Stimulated activated CD4-positive, alpha-beta T cell treated with anti-CD3 and anti-CD28 coated beads, TNF-alpha, amount 100 ng/mL, for 4 hours (primary cell): ENCODE measurements at places on chromosomes 5 and 9.

DNA sequence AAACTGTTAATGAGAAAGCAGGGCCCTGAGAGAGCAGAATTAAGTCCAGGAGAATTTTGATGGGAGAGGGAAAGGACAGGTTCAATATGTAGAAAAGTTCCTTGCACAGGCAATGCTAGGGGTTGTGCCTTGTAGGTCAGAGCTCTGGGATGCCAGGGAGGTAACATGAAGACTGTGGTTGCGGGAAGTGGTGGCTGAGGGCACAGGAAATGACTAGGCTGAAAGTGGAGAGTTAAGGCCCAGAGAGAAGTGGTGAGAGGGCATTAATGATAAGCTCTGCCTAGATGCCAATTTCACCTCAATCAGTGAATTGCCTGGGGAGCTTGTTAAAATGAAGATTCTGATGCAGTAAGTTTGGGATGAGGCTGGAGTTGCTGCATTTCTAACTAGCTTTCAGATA, 31.5 kb upstream of the PPP3R2 start:
- no peak for DNase-seq

GRCh38 chr9:136693490-136694162, 6.4 kb upstream of the AGPAT2 start:
- no peak for DNase-seq

DNA sequence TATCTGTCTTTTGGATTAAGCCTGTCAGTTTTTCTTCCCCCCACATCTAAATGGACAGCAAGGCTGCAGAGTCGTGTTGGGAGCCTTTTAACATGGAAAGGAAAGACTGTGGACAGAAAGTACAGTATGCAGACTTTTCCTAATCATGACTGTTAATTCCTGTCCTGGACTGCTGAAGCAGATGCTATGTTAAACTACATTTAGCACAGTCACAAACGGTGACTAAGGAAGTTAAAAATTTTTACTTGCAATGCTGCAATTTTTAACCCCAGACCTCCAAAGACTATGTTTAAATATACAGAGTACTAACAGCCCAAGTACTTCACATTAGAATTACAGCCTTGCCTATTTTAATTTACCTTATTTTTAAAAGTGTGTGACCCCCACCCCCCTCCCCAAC, 51.8 kb downstream of the ELAVL2 start:
- no peak for DNase-seq

- no peak for DNase-seq
These were observed 7.9 kb upstream of the JADE2 start for GRCh38 chr5:134517553-134517952.

- DNase-seq: no peak
These were observed 1033.8 kb downstream of the CDH18 start for GRCh38 chr5:18954239-18954638.

DNA sequence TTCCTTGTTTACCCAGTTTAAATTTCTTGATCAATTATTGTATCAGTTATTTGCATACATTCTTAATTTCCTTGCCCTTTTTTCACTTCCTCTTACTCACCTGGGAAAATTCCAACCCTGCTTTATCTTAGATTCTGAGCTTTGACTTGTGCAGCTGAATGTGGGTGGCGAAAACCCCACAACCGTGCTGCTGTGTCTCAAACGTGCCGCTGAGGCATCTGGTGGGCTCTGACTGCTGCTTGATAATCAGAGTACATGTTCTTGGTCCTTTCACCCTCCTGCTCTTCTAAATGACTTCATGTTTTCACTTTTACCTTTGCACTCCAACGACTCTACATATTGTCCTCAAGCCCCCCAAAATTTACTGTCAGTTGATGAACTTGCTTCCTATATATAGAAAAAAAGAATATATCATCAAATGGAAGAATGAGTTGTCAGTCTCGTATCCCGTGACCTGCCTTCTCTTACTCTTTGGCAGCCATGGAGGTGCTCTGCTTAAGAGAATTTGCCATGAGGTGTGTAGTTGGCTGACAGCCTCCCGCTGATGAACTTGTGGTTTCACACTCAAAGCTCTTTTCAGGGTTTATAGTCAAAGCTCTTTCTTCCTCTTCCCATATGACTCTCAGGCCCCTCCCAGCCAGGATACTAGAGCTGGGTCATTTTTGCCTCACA, 14.0 kb upstream of the JAK2 start:
- peak; percentile 33 for DNase-seq

DNA sequence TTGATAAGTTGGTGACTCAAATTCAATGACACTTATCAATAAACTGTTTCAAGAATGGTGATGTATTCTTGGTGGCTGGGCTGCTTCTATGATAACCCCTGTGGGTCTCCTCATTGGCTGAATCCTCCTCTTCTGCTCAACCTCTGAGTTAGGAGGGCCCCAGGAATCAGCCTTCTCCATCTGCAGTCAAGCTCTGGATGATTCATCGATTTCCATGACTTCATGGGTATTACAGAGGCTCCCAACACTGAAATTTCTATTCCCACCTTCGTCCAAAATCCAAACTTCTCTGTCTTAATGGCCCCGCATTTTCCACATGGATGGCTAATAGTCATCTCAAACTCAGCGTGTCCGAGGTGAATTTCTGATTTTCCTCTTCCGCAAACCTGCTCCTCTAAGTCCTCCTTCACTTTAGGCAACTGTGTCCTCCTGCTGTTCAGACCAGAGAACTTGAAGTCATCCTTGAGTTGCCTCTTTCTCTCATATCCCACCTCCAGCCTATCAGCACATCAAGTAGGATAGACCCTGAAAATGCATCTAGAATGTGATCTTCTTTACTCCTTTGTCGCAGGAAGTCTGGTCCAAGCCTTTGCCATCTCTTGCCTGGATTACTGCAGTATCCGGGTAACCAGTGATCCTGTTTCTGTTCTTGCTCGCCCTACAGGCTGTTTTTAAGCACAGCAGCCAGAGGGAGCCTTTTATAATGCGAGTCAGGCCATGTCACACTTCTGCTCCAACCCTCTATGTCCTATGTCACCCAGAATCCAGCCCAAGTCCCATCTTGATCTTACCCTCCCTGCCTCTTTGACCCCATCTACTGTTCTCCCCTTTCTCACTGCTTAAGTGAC, 41.4 kb upstream of the IL7R start:
- no peak for DNase-seq

- DNase-seq: no peak
These were observed 291.9 kb downstream of the ARL15 start for GRCh38 chr5:54018438-54018837.

- DNase-seq: no peak
These were observed 7.0 kb downstream of the SQSTM1 start for GRCh38 chr5:179827680-179828079.

GRCh38 chr9:18493451-18493993, 19.6 kb downstream of the ADAMTSL1 start:
- DNase-seq: no peak

DNA sequence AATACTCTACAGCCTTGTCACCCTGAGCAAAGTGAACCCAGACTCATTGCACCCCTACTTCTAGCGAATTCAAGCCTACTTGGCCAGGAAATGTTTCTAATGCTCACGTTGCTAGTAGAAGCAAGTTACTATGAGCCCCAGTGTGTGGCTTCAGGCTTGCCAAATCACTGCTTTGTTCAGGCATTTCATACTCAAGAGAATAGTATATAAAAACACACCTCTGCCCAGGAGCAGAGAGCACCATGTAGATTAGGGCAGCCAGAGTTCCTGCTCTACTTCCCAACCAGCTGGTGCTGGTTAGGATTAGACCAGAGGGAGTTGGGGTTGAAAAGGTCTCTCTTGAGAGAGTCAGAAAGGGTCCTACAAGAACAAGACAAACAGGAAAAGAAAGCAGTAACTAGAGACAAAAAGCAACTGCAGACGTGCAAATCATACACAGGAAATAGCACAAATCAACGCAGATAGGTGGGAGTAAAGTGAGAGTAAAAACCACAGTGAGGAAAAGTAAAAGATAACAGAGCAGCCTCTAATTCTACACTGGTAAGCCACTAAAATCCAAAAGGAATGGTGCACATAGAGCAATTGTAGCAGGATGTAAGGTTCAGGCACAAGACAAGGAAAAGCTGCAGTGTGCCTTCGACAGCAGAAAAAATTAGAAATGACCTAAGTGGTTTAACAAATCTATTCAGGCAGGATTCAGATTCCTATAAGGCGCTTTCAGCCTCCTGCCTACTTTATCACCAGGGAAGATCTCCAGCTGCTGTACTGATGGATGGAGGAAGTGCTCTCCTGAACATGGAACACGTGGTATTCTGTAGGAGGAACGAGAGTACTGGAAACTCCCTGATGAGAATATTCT, 49.6 kb upstream of the KIF2A start:
- no peak for DNase-seq

GRCh38 chr9:120677965-120678364, 36.3 kb downstream of the MEGF9 start:
- no peak for DNase-seq

- DNase-seq: no peak
These were observed 1.0 kb downstream of the PHPT1 start for GRCh38 chr9:136849960-136850865.

DNA sequence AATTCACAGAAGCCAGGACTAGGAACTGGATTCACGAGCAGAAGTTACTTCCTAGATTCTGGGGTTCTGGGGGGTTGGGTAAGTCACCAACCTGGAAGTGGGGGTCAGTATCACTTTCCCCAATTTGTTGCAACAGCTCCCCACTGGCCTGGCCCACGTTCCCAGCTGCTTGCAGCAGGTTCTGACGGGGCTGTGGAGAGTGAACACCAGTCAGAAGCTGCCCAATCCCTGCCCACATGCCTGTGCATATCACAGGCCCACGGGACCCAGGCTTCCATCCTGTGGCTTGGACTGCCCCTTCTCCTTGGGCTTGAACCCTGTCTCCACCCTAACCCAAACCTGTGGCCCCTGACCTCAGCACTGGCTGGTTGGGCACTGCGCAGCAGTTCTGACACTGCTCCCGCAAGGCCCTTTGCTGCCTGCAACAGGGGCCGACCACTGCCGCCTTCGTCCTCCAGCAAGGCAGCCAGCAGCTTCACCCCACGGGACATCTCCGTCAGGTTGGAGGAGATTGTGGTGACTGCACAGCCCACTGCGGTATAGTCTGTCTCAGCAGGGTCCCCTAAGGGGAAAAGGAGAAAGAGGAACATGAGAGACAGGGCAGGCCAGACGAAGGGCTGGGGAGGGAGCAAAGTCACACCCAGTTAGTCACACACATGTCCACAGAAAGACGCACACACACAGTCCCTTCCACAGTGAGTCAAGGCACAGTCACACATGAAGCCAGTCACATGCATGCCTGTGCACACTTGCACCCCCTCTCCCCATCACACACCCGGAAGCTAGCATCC, 13.1 kb downstream of the TLN1 start:
- no peak for DNase-seq

DNA sequence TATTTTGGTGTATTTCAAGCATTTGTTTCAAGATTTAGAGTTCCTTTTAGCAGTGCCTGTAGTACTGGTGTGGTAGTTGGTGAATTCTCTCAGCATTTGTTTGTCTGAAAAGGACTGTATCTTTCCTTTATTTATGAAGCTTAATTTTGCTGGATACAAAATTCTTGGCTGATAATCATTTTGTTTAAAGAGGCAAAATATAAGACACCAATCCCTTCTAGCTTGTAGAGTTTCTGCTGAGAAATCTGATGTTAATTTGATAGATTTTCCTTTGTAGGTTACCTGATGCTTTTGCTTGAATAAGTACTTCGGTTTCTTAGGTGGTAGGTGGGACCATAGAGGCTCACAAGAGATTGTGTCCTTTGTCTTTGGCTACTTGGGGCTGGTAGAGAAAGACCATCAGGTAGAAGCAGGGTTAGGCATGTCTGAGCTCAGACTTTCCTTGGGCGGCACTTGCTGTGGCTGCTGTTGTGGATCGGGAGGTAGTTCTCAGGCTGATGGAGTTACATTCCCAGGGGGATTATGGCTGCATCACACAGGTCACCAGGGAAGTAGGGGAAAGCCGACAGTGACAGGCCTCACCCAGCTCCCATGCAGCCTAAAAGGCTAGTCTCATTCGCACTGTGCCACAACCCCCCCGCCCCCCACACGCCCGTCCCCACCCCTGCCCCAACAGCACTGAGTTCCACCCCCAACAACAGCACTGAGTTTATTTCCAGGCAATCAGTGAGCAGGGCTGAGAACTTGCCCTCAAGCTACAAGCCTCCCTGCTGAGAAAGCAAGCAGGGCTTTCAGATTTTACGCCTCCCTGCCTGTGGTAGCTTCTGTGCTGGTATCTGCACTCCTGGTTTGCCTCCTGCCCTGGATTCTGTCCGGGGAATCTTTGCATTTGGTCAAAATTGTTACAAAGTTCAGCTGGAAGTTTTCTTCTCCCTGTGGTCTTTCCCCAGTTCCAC, 127.1 kb upstream of the GLRA1 start:
- no peak for DNase-seq

- DNase-seq: no peak
These were observed 52.7 kb downstream of the RNF145 start for GRCh38 chr5:159156426-159157238.

GRCh38 chr9:10250219-10250618, 362.6 kb downstream of the PTPRD start:
- DNase-seq: no peak

GRCh38 chr9:81871695-81872094, 56.5 kb upstream of the SPATA31D4 start:
- DNase-seq: no peak
